Neural progenitor cell (in vitro differentiated cells): ENCODE measurements at places on chromosomes 2 and 18. TPM values are rescaled to one million over a fixed set of nuclear protein-coding genes. Genes with fewer than 3 reads are reported as not detected.

VPS4B gene
- 25.4 and 42.2 TPM in 2 replicates for total RNA-seq

ANKRD30B gene
- not detected in 2 replicates for total RNA-seq

GRCh38 chr18:51425475-51425874 lies 228.0 kb upstream of the MEX3C start:
- DNase-seq, result no peak

GRCh38 chr18:76462326-76462694 lies 32.7 kb downstream of the ZNF516 start:
- DNase-seq, result no peak

DNA sequence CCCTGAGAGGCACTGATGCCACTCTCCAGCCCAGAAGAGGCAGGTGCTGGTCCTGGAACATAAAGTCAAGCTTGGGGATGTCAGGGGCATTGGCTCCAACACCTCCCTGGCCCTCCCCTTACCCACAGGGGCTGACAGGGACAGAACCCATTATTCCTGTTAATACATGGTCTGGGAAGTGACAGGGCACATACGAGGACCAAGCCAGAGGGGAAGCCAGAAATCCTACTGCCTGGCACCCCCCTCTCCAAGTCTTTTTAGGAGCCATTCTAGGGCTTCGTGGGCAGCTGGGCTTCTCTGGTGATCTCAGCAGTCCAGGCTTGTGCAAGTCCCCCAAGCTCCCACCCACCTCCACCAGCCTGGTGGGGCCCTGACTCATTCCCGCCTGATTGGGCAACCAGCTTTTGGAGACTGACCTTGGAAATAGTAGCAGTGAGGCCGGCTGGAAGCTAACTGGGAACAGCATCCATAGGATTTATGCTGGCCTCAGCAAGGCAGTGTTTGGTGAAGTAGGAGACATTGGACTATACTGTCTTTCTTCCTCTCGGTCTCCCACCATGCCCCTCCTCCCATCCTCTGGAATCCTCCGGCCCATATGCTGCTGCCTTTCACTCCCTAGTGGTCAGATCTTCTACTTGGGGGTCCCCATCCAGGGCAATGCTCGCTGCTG lies 86.4 kb upstream of the HK2 start:
- no peak for DNase-seq
